HT-29 (cell line): ENCODE measurements at places on chromosomes 6 and 20. TPM values are rescaled to one million over a fixed set of nuclear protein-coding genes. Genes with fewer than 3 reads are reported as not detected.

COL20A1 gene
- 0.08 and 0.33 TPM in 2 replicates for total RNA-seq

SLC32A1 gene
- total RNA-seq: not detected in 2 replicates

C20orf96 gene
- total RNA-seq: 0.08 and 1.5 TPM in 2 replicates

AKAP12 gene
- total RNA-seq: 0.46 and 1.4 TPM in 2 replicates

SH3BGRL2 gene
- 17.6 and 19.2 TPM in 2 replicates for total RNA-seq

HLA-DRA gene
- not detected in 2 replicates for total RNA-seq

OR2H1 gene
- not detected in 2 replicates for total RNA-seq

RAB32 gene
- total RNA-seq: 5.7 and 5.8 TPM in 2 replicates

DNA sequence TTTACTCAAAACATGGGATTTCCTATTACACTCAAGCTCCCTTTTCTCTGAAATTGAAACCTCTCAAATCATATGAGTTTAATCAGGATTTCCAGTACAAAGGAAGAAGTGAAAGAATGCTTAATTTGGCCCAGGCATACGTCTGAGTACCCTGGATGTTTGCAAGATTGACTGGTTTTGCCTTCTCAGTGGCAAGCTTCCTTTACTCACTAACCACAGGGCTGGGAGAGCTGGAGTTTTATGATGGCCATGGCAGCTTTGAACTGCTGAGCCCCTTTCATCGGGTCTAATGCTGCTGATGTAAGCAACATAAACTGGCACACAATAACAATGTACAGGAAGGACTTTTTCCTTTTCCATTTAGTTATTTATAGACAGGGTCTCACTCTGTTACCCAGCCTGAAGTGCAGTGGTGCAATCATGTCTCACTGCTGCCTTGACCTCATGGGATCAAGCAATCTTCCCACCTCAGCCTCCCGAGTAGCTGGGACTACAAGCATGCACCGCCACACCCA lies 194.8 kb downstream of the SLC35F1 start:
- DNase-seq: no peak

GRCh38 chr20:60690771-60691170 lies 561.3 kb upstream of the CDH4 start:
- no peak for DNase-seq

DNA sequence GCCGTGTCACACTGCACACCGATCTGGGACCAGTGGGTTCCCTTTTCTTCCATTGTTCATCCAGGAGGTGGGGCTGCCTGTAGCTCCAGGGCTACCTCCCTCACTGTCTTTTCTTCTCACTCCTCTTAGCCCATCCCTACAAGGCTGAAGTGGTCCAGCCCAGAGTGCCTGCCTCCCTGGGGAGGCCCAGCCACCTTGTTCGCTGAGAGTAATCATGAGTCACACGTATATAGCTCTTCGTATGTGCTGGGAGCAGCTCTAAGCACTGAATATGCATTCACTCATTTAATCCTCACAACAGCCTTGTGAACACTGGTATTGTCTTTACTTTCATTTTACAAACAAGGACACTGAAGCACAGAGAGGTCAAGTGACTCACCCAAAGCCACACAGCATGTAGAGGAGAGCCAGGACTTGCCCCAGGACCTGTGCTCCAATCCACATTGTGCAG lies 14.7 kb upstream of the CCDC167 start:
- DNase-seq: no peak

- DNase-seq: no peak
Observed at GRCh38 chr6:34938268-34938667, 49.2 kb downstream of the ANKS1A start.

GRCh38 chr20:34165018-34165619 lies 53.1 kb upstream of the EIF2S2 start:
- no peak for DNase-seq

DNA sequence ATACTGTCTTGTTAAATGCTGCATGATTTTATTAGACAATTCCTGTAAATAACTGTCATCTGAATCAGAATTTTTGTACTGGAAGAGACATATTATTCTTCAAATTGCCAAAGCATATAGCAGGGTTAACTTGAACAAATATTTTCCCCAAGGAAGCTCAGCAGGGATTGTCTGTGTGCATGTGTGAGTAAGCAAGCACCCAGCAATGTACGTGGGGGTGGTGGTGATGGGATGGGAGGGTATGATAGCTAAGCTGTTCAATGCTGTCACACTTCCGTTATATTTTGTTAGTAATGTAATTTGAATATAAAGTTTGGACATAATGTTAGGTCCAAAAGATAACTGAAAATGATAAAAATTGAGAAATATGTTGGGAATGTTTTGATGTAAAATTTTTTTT lies 118.1 kb downstream of the MYB start:
- DNase-seq: no peak

- peak; percentile 14 for DNase-seq
Observed at GRCh38 chr6:154932515-154933027, 62.5 kb upstream of the TIAM2 start.

- no peak for DNase-seq
Observed at GRCh38 chr6:29520232-29520631, 32.5 kb upstream of the MAS1L start.

GRCh38 chr6:71523548-71523947 lies 234.9 kb downstream of the OGFRL1 start:
- no peak for DNase-seq

DNA sequence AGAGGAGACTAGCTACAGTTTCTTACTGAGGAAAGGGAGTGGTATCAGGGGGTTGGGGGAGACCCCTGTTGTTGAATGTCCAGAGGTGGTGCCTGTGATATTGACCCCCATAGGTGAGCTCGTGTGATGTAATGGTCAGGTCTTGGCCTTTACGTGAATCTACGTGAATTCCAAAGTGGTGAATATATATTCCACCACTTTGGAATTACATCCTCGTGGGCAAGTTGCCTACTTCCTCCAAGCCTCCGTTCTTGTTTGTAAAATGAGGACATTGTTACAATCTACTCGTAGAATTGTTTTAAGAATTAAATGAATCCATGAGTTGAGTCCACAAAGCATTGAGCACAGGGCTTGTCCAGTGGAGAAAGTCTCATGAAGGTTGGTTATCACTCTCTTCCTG lies 47.3 kb downstream of the TSHZ2 start:
- no peak for DNase-seq

DNA sequence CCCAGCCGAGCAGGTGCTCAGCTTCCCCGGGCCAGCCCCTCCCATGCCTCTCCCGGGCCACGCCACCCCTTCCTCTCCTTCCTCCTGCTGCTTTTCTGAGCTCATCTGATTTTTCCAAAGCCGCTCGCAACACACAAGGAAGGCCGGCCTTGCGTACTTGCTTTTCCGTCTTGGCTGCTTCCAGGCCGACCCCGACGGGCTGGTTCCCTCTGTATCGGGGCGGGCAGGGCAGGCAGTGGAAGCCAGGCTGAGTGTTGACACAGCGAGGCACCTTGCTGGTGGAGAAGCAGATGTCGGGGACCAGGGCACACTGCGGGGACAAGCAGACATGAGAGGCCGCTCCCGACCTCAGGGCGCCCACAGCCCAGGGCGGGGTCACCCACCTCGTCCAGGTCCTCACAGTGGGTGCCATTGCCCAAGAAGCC lies 21.1 kb downstream of the THBS2 start:
- DNase-seq: no peak

GRCh38 chr6:41504466-41505121 lies 41.6 kb upstream of the FOXP4 start:
- no peak for DNase-seq
